Stimulated activated effector memory CD8-positive, alpha-beta T cell treated with anti-CD3 and anti-CD28 coated beads, Interleukin-12 subunit alpha, Interleukin-12 subunit beta, amount 100 ng/mL, for 72 hours (primary cell): ENCODE measurements at places on chromosomes 7 and 10.

DNA sequence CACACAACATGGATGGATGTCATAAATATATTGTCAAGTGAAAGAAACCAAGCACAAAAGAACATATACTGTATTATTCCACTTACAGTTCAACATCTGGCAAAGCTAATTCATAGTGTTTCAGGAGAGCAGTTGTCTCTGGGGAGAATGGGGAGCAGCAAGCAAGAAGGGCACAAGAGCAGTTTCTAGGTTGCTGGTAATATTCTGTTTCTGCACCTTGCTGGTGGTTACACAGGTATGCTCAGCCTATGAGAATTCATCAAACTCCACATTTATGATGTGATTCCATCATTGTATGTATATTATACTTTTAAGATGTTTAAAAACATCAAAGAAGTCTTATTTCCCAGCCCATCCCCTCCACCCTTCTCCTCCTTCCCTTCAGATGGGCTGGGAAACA lies 18.1 kb upstream of the PALS2 start:
- DNase-seq = no peak

- no peak for DNase-seq
Observed at GRCh38 chr7:147861058-147861716, 729.4 kb upstream of the C7orf33 start.

- DNase-seq = no peak
Observed at GRCh38 chr7:16875861-16876260, 5.9 kb downstream of the AGR3 start.

DNA sequence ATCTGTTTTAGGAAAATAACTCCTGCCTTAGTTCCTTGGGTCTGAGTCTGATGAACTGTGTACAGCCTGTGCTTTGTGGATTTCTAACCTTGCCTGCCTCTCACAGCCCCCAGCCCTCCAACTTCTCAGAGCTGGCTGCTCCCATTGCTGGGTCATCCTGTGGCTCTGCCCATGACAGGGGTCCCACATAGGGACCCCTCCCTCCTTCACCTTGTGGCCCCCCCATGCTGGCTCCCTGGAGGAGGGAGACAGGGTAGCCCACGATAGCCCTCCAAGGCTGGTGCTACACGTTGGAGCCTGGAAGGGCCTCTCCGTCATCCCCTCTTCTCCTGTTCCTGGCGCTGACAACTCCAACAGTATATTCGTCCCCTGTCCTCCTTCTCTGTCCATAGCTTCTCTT lies 2.8 kb upstream of the DENND2A start:
- DNase-seq = no peak

DNA sequence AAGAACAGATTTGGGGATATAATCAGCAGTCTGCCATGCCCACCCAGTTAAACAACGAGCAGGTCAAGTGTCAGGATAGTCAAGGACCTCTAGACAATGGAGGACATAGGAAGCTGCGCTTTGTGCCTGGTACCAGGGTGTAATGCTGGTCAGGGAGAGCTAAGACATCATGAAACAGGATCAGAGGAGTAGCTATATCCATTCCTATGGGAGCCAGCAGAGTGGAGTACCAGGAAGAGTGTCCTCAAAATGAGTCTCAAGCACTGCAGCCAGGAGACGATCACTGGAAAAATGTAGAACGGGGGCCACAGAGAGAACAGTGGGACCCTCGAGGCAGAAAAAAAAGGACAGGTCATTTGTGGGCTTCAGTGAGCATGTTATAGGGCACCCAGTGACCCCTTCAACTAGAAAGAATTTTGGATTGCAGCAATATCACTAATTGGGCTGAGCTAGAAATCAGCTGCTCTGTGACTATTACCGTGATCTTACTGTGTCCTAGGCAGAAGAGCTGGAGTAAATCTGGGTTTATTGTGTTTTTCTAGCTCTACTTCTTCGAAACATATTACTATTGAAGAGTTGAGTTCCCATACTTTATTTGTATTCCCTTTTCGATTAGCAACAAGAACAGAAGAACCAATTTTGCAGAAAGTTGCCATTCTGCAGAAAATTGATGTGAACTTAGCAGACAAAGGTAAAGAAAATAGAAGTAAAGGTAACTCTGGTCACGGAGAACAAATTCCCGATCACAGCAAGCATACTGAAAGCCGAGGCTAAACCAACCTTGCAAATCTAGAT lies 319.6 kb downstream of the AHR start:
- no peak for DNase-seq

GRCh38 chr10:77371421-77371820 lies 266.2 kb downstream of the KCNMA1 start:
- no peak for DNase-seq

- no peak for DNase-seq
Observed at GRCh38 chr10:3605882-3606281, 179.1 kb downstream of the KLF6 start.

DNA sequence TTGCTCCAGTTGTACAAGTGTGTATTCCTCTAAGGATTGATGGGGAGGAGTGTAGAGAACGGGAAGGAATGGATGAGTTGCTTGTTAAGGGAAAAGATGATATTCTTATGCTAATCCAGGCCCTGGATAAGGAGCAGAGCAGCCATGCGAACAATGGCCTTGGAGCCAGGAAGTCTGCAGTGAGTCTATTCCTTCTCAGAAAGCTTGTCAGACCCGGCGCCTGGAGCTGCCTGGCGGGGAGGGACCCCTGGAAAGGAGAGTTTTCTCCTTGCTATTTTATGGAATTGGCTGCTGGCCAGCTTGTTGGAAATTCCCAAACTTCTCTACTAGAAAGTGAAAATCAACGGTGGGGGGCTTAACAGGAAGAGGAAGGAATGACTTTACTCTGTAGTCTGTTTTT lies 89.1 kb downstream of the MMRN2 start:
- DNase-seq = no peak

- DNase-seq = no peak
Observed at GRCh38 chr10:29617880-29618340, 16.9 kb downstream of the SVIL start.

GRCh38 chr7:157890921-157891401 lies 554.2 kb downstream of the DNAJB6 start:
- DNase-seq = no peak

GRCh38 chr7:157561523-157561785 lies 224.7 kb downstream of the DNAJB6 start:
- no peak for DNase-seq

GRCh38 chr7:136530831-136531230 lies 337.6 kb upstream of the CHRM2 start:
- DNase-seq = no peak

DNA sequence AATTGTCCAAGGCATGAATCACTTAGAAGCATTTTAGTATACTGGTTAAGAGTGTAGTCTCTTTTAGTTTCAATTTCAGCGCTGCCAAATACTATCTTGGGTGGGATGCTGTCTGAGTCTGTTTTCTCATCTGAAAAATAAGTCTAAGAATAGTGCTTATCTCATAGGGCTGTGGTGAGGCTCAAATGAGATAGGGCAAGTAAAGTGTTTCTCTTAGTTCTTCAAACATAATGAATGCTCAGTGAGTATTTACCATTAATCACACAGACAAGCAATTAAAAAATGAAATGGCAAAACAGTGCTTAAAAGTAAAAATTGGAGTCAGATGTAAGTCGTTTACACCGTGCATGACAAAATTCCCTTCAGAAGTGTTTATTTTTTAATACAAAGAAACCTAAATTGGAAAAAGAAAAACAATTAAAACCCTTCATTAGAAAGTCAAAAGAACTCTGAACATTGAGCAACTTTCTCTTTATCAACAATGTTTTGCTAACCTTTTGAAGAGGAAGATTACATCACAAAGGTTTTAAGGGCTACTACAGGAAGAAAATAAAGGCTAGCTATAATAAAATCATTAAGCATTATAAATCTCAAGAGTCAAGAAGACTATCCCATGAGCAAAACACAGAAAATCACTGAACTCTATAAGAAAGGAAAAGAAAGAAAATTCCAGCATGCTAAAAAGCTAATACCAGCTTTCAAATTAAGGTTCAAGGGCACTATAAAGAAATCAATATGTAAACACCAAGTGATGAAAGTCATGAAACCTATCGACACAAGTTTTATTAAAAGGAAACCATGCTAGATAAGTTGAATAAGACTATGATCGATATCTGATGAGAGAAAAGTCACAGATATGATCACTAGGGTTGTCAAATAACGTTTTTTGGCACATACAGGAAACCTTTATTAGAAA lies 45.6 kb upstream of the C1GALT1 start:
- DNase-seq = no peak

- no peak for DNase-seq
Observed at GRCh38 chr7:148543-148931, 43.8 kb upstream of the FAM20C start.

- no peak for DNase-seq
Observed at GRCh38 chr10:80488539-80489066, 34.5 kb downstream of the TSPAN14 start.

DNA sequence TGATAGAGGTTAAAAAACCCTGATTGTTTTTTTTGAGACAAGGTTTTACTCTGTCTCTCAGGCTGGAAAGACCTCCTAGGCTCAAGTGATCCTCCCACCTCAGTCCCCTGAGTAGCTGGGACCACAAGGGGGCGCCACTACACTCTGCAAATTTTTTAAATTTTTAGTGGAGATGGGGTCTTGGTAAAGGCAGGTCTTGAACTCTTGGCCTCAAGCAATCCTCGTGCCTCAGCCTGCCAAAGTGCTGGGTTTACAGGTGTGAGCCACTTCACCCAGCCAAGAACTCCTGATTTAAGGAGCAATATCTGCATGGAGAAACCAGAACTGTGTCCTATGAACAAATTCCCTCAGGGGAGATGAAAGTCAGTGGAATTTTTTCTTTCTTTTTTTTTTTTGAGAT lies 7.3 kb upstream of the KLHDC10 start:
- peak; percentile 91 for DNase-seq

GRCh38 chr7:103480771-103481170 lies 34.8 kb upstream of the SLC26A5 start:
- no peak for DNase-seq

DNA sequence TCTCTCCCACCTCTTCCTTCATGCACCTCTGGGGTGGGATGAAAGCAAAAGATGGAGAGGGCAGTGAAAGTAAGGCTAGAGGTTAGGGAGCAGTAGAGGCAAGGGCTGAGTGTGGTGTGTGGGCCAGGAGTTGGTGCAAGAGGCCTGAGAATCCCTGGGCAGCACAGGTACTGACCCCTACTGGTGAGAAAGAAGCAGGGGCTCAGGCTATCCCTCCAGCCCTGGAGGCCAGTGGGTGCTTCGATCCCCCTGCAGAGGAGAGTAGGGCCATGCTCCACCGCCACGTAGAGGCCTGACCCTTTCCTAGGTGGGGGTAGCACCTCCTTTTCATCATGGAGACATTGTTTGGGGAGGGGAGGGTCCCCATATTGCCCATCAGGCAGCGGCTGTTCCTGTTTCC lies 9.8 kb downstream of the CDHR1 start:
- no peak for DNase-seq

DNA sequence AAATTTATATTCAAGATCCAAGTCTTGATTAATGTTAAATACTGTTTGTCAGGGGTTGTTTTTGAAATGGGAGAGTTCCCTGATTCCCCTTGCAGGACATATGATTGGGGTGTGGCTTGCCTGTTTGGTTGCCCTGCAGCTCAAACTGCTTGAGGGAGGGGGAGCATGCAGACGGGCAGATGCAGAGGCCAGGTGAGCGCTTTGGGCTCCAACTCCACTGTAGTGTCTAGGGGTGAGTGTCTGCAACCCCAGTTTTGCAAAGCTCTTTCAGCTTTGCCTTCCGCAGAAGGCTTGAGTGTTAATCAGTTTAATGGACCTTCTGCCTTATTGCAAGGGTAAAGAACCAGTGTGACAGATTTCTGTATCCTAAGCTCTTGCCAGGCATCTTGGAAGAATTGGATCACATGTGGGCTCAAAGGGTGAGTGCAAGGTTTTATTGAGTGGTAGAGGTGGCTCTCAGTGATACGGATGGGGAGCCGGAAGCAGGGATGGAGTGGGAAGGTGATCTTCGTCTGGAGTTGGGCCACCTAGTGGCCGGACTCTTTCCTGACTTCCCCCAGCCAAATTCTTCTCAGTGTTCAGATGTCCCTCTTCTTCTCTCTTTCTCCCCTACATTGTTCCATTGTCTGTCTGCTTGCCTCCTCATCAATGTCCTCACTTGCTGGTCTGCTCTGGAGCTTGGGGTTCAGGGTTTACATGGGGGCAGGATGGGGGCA lies 479.7 kb downstream of the ATRNL1 start:
- no peak for DNase-seq

GRCh38 chr7:2559283-2559950 lies 638 bp downstream of the IQCE start:
- peak; percentile 40 for DNase-seq

DNA sequence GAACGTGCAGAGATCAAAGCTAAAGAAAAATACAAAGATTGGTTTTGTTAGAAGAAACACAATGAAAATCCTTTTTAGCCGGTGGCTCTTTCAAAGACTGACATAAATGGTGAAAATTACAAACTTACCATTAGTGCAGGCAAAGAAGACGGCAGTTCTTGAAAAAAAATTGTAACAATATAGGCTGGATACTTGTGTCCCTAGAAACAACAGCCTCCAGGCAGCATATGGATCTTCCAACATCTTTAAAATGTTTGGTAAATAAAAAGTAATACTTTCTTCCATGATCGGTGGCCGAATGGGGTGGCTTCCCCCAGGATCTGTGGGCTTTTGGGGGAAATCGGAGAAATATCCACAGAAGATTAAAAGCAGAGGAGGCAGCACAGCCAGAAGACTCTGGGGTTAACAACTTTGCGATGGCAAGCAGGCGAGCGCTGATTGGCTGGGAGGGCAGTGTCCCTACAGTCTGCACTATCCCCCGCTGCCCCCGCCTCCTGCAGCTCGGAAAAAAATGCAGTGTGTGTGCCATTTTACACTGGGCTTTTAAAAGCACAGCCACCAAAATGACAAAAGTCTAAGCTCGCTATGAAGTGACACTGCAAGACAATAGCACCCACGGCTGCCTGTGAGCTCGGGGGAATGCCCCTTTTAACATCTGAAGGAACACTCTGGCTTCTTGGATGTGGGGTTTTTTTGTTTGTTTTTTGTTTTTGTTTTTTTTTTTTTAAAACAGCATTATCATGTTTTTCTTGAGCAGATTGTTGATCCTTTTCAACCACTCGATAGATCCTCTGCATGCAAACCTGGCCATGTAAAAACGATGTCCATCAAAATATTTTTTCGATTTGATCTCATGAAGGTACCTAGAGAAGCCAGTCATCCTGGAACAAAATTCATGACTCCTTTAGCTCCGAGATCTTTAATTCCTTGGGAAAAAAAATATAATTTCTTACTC lies 31.7 kb upstream of the EPC1 start:
- peak; percentile 66 for DNase-seq

GRCh38 chr7:123665157-123665556 lies 9.5 kb downstream of the LMOD2 start:
- DNase-seq = no peak

- DNase-seq = peak; percentile 79
Observed at GRCh38 chr10:1056326-1057105, at the start of gene WDR37. Gene WDR37, plus strand, starts transcription at chr10:1056385. Its CDS starts 15,771 bp downstream, at chr10:1072156.

DNA sequence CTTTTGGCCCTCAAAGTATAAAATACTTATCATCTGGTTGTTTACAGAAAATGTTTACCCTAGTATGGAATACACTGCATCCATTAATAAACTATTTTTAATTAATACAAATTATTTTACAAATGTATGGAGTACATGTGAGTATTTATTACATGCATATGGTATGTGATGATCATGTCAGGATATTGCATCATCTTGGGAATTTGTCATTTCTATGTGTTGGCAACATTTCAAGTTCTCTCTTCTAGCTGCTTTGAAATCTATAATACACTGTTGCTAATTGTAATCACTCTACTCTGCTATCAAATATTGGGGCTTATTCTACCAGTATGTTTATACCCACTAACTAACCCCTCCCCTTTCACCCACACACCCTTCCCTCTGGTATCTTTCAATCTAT lies 103.9 kb upstream of the THSD7A start:
- DNase-seq = no peak
